ENCODE measurements at places on chromosomes 7 and 10. TPM values are rescaled to one million over a fixed set of nuclear protein-coding genes. Genes with fewer than 3 reads are reported as not detected.

PLAU gene
- total RNA-seq = 94.9 TPM

DNA sequence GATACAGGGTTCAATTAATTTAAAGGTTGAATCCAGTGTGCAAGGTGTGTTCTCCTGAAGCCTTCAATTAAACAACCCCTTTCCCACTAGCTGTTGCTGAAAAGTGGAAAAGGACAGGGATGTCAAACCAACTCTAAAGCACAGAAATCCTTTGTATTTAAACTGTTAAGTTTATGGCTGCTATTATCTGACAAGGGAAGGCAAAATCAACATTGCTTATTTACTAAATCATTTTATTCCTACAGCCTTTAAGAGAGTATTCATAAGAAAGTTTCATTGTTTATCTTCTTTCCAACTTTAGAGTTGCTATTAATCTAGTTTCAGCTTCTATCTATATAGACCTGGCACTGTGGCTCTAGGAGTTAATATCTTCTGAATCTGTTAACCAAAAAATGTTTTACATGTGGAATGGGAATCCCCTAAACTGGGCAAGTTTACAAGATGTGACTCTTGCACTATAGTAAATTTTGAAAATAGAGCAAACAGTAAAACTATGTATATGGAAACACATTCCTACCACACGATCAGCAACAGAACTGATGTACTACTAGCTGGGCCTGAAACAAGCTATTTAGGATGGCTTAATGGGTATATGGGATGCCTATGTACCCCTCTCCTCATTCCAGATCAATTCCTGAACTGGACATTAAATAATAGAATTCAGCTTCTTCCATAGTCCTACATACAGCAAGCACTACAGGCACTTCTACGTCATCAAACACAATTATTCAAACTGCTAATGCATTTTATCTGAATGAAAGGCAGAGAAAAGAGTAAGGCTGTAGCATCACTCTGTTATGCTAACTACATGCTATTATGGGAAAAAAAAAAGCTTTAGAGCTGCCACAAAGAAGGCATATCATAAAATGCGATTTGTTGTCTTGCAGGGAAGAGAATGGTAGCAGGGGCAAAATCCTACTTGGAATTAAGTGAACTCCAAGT is 52.8 kb downstream of the CDK6 start:
- DNase-seq = no peak

DNA sequence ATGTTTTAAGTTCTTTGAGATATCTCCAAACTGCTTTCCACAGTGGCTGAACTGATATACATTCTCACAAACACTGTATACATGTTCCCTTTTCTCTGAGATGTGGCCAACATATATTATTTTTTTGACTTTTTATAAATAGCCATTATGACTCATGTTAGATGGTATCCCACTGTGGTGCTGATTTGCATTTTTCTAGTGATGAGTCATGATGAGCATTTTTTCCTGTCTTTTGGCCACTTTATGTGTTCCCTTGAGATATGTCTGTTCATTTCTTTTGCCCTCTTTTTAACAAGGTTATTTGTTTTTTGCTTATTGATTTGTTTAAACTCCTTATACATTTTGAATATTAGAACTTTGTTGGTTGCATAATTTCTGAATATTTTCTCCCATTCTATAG is 1055.1 kb downstream of the NXPH1 start:
- DNase-seq = no peak

SFMBT2 gene
- total RNA-seq = 0.07 TPM

GRCh38 chr10:132663666-132664365 is 122.1 kb downstream of the NKX6-2 start:
- no peak for DNase-seq

DNA sequence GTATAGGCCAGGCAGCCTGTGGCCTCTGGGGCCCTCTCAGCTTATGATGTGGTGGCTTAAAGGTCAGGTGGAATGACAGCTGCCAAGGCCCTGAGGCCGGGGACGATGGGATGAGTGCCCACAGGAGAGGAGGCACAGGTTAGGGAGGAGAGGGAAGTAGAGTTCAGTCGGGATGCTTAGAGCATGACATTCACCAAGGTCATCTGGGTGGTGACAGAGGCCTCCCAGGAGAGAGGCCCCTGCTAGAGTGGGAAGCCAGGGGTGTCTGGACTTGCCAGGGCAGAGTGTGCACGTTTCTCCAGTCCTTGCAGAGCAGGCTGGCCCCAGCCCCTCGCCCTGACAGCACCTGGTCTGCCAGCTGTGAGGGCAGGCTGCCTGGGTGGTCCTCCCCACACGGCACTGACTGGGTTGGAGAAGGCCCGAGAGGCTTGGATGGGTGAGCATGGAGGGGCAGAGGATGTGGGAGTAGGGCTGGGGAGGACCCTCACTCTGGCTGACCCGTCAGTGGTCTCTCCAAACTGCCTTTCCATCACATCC is 1.5 kb downstream of the CALHM1 start:
- DNase-seq = no peak

GRCh38 chr7:95391761-95392160 is 4.4 kb downstream of the PON3 start:
- DNase-seq = no peak

- DNase-seq = no peak
These were observed 451 bp downstream of the SRRT start for GRCh38 chr7:100875356-100875751.

- DNase-seq = no peak
These were observed 239.2 kb upstream of the ZMIZ1 start for GRCh38 chr10:78829565-78829964.
